ENCODE measurements at places on chromosomes 7 and 10.

- no peak for DNase-seq
Observed at GRCh38 chr10:132836248-132836831, 50.4 kb upstream of the NKX6-2 start.

DNA sequence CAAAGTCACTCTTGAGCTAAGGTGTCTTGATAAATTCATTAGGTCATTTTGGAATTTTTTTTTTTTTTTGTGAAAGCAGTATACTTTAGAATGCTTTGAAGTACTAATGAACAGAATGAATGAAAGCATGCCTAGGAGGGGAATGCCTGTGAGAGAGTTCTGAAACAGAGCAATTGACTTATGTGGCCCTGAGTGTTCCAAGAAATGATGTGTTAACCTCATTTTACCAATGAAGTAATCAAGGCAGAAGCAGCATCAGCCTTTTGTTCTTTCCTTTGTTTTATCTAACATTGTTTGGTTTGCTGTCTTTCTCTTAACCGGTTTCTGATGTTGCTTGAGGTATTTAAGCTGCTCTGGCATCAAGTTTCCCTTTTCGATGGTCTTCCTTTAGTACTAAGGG, 154.6 kb upstream of the HGF start:
- no peak for DNase-seq

GRCh38 chr10:34551295-34551694, 263.8 kb downstream of the PARD3 start:
- DNase-seq = no peak

DNA sequence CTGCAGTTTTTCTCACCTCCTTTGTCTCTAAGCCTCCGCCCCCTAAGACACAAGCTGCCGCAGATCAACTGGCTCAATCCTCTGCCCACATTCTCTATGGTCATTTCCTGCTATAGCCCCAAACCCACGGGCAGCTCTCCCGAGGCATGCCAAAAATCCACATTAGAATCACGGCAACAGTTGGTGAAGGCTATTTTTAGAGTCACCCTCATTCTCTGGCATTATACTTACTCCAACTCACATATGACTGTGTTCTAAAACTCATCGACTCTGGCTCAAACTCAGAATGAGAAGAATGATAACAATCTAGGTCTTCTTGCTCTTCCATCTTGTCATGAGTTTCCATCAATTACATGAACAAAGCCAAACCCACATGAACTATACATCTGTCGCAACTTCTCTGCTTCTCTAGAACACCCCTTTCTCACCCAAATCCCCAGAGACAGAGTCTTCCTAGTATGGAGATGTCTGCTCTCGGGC, 10.9 kb upstream of the KIAA1549 start:
- no peak for DNase-seq

DNA sequence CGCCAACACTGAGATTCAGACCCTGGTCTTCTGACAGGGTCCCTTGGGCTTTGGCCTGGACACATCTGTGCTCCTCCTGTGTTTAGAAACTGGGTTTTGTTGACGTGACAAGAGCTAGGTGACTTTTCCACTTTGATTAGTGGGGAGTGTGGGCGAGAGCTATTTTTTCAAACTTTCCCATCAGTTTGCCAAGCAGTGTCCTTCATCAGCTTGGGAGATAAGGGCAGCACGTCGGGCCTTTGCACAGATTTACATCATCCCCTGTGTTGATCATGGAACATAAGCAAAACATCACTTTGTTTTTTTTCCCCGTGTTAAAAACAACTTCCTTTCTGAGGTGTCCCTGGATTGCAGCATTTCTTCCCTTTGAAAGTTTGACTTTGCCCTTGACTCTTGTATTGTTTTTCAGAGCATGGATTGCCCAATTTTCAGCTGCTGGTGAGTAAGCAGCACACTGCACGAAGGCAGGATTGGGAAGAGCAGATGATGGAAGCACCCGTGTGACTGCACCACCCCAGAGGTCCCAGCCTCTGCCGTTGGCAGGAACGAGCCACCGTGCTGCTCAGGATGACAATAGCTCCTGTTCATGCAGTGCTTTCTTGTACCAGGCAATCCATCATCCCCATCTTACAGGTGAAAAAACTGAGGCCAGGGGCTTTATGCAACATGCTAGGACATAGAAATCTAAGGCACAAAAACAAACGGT, 6.4 kb upstream of the IGFBP1 start:
- no peak for DNase-seq

DNA sequence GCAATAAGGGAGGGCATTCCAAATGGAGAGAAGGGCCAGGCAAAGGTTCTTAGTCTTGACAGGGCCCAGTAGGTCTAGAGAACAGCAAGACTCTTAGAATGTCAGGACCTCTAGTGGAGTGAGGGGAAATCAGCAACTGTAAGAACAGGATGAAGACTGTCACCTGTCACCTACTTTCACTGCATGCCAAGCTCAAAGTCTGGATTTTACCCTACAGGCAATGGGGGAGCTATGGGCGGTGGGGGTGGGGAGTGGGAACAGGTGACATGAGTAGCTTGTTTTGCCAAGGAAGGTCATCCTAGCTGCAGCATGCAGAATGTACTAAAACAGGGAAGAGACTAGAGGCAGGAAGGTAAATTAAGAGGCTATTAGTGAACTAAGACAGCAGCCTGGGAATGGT, 18.3 kb downstream of the GOT1 start:
- DNase-seq = no peak

DNA sequence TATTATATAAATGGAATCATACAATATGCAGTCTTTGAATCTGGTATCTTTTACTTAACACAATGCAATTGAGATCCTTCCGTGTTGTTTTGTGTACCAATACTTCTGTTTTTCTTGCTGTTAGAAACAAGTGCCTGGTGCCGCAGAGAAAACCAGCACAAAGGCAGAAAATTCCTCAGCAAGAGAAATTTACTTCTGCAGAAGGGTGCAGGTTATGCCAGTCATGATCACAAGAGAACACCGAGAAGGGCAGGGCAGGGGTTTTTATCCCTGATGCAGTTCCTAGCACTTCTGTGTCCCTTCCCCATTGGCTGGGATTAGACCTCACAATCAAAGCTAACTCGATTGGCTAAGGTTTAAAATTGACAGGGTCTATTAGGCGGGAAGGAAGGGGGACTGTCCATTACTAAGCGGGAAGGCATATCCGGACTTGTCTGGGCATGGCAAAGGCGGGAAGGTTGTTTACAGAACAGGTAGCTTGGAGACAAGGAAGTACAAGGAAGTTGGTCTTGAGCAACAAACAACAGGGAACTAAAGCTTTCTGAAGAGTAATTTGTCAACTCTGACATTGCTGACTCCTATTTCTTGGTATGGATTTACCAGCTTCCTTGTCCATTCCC, 2.4 kb upstream of the ZNF33B start:
- DNase-seq = no peak

DNA sequence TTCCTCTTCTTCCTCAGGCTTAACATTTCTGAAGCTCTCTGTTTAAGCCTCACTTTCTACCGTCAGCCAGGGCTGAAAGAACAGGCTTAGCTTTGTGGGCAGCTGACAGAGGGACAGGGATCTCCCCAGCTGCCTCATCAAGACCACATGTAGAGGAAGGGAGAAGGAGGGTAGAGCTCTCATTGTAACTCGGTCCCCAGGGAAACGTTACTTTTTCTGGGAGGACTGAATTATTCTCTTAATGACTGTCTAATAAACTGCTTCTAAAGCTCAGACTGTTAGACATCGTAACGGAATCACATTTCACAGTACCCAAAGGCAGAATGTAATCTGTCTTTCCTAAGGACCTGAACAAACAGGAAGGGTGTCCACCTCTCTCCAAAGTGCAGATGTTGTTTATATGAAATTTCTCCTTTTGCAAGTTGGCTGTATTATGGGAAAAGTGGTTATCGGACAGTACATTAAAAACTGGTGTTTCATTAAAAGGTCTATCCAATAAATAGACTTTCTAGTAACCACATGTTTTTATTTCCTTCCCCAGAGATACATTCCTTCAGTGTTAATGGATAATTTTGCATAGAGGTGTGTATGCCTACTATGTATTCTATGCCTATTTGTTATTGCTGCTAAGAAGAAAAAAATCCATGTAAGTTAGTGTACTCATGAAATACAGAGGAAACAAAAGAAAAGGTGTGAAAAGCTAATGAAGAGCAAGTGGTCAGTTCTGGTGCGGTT, 144.2 kb downstream of the CTTNBP2 start:
- DNase-seq = no peak

GRCh38 chr10:61332581-61332980, 120.6 kb downstream of the TMEM26 start:
- no peak for DNase-seq

GRCh38 chr7:92417913-92418312, 29.4 kb upstream of the GATAD1 start:
- no peak for DNase-seq

- peak; percentile 85 for DNase-seq
Observed at GRCh38 chr7:134432296-134433152, 26.4 kb downstream of the AKR1B1 start.

DNA sequence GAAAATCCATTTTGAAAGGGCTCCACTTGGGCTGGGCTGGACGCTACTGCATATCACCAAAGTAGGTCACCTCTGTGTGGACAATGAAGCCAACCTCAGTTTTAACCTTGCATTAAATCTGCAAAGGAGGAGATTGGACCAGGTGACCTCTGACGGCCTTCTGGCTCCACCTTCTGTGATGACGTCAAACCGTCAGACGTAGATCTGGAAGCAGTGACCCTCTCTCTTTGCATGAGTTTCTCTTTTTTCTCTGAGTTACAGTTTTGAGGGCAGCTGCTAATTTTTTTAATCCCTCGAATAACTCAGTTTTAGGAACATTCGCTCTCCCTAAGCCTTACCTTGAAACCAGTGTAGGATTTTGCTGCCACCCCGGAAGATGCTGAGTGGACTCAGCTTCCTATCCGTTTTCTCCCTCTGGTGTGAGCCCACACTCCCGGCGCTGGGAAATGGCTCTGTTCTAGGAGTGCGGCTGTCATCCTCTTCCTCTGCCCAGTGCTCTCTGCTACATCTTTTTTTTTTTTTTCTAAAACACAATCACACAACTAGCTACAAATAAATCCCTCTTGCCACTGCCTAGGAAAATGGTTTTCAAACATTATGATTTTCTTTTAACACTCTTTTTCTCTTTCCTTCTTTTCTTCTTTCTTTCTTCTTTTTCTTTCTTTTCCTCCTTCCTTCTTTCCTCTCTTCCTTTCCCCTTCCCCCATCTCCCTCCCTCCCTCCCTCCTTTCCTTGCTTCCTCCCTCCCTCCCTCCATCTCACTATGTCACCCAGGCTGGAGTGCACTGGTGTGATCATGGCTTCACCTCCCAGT, 27.7 kb upstream of the NMT2 start:
- peak; percentile 37 for DNase-seq

- no peak for DNase-seq
Observed at GRCh38 chr10:114110174-114110972, 63.6 kb downstream of the CCDC186 start.

DNA sequence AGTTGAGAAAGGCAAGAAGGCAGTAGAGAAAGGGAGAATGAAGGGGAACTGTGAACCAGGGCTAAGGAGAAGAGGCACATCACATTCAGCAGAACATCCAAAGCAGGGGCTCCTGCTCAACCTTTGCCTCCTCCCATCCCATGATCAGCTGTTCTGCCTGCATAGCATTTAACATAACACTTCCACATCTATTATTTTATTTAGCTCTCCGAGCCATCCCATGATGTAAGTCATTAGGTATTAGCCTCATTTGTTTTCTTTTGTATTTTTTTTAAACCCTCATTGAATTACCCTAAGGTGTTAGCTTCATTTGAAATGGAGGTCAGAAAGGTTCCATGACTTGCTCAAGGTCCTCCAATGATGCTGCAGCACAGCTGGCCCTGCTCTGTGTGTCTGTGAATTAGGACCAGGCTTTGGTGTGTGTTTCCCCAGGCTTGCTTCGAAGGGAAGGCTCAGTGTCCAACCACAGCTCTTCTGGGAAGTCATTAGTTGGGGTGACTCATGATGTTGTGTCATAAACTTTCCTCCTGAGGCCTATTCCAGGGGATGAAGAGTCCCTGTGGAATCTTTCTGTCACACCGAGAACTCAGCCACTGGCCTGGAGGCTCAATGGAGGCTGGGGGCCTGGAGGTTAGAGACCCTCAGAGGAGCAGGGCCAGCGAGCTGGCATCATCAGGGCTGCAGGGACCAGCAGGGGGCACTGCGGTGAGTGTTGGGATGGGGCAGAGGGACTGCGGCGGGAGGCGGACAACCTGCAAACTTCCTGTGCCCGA, 16.5 kb downstream of the NPFFR1 start:
- no peak for DNase-seq

DNA sequence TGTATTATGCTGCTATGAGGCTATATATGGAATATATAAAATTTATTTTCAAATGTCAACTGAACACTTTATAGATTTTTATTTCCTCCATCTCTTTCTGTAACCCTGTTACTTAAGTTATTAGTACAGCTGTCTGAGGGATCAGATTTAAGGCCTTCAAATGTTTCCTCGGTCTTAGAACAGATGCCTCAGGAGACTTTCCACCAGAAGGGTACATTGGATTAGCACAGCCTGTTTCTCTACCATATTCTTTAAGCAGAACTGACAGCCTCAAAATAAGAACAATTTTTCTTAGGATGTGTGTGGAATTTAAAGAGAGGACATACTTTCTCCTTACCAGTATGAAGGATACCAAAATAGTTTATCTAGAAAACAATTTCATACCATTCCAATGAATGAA, 53.0 kb upstream of the HGF start:
- DNase-seq = no peak

- DNase-seq = peak; percentile 88
Observed at GRCh38 chr7:74542558-74543117, 88.9 kb downstream of the GTF2IRD1 start.

DNA sequence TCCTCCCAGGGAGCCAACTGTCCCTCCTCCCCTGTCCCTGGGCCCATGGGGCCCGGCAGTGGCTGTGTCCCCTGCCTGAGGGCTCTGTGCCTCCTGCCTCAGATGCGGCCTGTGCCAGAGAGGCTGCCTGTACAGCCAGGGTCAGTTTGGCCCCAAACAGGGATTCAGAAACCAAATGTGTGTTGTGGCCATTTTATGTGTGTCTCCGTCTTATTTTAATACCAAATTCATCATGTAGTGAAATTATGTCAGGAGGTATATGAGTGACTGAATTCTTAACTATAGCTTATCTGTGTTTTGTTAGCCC, 114.8 kb downstream of the NT5C2 start:
- DNase-seq = no peak

Data from RPMI8226 (cell line).